Thoracic aorta (tissue), 2 donors: ENCODE measurements at places on chromosomes 5 and 9. TPM values are rescaled to one million over a fixed set of nuclear protein-coding genes. Genes with fewer than 3 reads are reported as not detected.

GRCh38 chr5:138752341-138752950, 779 bp upstream of the CTNNA1 start:
- peak overlapping the region; percentile 100 for H3K4me3 ChIP-seq
- H3K27me3 ChIP-seq: no peaks in the 10 kb centered on the region
- H3K36me3 ChIP-seq: no peaks in the 10 kb centered on the region
- H3K27ac ChIP-seq: peak overlapping the region; percentile 99

DNA sequence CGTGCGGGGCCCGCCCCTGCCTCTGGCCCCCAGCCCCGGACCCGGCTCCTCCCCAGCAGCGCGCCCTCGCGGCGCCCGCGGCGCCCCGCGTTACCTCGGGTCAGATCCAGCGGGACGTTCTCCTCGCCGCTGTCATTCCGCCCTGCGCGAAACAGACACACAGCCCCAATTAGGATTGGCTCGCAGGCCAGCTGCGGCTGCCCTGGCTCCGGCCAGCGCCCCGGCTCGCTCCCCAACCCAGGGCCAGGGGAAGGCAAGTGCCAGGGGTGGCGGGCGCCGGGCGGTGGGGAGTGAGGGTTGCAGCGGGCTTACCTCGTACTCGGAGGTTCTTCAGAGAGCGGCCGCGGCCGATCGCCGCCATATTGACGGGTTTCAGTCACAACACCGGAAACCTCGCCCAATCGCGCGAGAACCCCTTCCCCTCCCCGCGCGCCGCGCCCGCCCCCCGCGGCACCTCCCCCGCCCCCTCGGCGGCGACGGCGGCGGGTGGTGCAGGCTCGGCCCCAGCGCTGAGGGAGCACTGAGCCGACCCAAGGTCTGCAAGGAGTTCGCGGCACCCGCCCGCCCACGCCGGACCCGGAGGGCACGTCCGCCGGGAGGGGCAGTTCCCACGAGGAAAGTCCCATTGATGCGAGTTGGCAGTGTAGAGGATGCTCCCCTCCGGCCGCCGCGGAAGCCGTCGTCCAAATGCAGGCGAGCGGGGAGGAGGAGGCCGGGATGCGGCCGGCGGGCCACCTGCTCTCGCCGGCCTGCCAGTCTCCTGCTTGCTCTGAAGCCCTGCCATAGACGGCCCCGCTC, at the start of gene RICTOR:
Gene RICTOR, minus strand, starts transcription at position 383 of the 798 bp plus-strand sequence. Its CDS starts 22 bp downstream, at position 361.
- no peaks in the 10 kb centered on the region for H3K36me3 ChIP-seq
- peak within 1 kb of the TSS; percentile 99 for H3K27ac ChIP-seq
- no peaks in the 10 kb centered on the region for H3K27me3 ChIP-seq
- H3K4me1 ChIP-seq: peaks cover 11% of the 10 kb centered on the region
- peak; percentile 69 for DNase-seq

- no peak overlapping the region for H3K27ac ChIP-seq
- no peaks in the 10 kb centered on the region for H3K36me3 ChIP-seq
- H3K4me3 ChIP-seq: no peak overlapping the region
- no peaks in the 10 kb centered on the region for H3K27me3 ChIP-seq
These were observed 27.4 kb downstream of the DNAH5 start for GRCh38 chr5:13917061-13917460.

GRCh38 chr5:132830436-132831094, at the start of gene SHROOM1:
TSS of gene SHROOM1 (minus strand) at chr5:132830647. CDS start at chr5:132826140, 4,507 bp downstream.
- no peaks in the 10 kb centered on the region for H3K36me3 ChIP-seq
- no peak within 1 kb of the TSS for H3K27ac ChIP-seq
- no peaks in the 10 kb centered on the region for H3K27me3 ChIP-seq
- no peaks in the 10 kb centered on the region for H3K4me1 ChIP-seq
- no peak for DNase-seq

Gene PRSS3
- 1.1 TPM for total RNA-seq

GRCh38 chr5:17817990-17818389, 183.7 kb downstream of the TAF11L14 start:
- H3K4me1 ChIP-seq: no peaks in the 10 kb centered on the region
- no peaks in the 10 kb centered on the region for H3K36me3 ChIP-seq
- no peak overlapping the region for H3K27ac ChIP-seq
- DNase-seq: no peak
- H3K27me3 ChIP-seq: no peaks in the 10 kb centered on the region

Gene HCN1
- total RNA-seq: 0.21 TPM

- no peaks in the 10 kb centered on the region for H3K27me3 ChIP-seq
- no peaks in the 10 kb centered on the region for H3K4me1 ChIP-seq
- H3K27ac ChIP-seq: no peak overlapping the region
- DNase-seq: no peak
These were observed 51.5 kb downstream of the RCL1 start for GRCh38 chr9:4844056-4844838.

Gene IFNE
- total RNA-seq: not detected

Gene FRMD3
- total RNA-seq: 6.2 TPM
